ENCODE measurements at places on chromosomes 2 and 18.

- no peak for DNase-seq
These were observed 27.3 kb downstream of the DCDC2C start for GRCh38 chr2:3730646-3731045.

- DNase-seq: no peak
These were observed 40.6 kb downstream of the ZNF516 start for GRCh38 chr18:76454418-76454817.

DNA sequence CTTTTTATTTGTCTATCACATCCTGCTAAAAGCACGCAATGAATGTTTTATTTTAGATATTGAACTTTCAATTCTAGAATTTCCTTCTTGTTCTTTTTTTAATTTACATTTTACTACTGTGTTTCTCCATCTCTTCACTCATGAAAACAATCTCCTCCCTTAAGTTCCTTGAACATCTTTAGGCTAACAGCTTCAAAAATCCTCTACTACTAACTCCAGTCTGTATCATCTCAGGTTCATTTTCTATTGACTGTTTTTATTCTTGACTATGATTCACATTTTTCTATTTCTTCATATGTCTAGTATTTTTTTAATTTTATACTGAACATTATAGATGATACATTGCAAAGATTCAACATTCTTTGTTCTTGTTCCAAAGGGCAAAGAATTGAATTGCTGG is 79.2 kb upstream of the NCK2 start:
- no peak for DNase-seq

GRCh38 chr18:60188958-60189357 is 183.6 kb downstream of the MC4R start:
- DNase-seq: no peak

- no peak for DNase-seq
These were observed 382.7 kb upstream of the SALL3 start for GRCh38 chr18:78596794-78597345.

DNA sequence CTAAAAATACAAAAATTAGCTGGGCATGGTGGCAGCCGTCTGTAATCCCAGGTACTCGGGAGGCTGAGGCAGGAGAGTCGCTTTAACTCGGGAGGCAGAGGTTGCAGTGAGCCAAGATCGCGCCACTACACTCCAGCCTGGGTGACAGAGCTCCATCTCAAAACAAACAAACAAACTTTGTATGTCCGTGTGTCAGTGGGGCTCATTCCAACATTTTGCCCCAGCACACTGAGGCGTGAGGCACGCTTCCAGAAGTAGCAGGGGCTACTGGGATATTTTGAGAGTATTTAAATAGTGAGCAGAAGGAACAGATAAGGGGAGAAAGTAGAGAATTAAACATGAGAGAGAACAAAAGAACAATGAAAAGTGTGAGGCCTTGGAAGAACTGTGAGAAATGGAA is 83.3 kb upstream of the TANK start:
- no peak for DNase-seq

- DNase-seq: no peak
These were observed 391.7 kb downstream of the ZEB2 start for GRCh38 chr2:144128130-144128746.

GRCh38 chr2:75320898-75321598 is 121.7 kb upstream of the TACR1 start:
- no peak for DNase-seq
